ENCODE measurements at places on chromosomes 5 and 9.
A peak's percentile ranks its signal among the peaks of the same experiment; 100 is the strongest.

DNA sequence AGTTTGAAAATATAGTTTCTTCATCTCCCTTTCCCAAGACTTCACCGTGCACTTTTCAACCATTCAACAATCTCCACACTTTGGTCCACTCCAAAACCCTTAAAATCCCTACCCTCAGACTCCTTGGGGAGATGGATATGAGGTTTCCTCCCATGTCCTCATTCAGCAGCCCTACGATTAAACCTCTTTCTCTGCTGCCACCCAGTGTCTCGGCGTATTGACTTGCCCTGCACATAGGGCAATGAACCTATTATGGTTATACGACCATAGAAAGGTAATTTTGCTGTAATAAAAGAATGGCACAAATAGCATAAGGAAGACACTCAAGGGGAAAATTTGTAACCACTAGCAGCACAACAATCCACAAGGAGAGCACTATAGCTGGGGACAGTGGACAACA, 803.5 kb downstream of the TLE1 start:
- no peak for DNase-seq

DNA sequence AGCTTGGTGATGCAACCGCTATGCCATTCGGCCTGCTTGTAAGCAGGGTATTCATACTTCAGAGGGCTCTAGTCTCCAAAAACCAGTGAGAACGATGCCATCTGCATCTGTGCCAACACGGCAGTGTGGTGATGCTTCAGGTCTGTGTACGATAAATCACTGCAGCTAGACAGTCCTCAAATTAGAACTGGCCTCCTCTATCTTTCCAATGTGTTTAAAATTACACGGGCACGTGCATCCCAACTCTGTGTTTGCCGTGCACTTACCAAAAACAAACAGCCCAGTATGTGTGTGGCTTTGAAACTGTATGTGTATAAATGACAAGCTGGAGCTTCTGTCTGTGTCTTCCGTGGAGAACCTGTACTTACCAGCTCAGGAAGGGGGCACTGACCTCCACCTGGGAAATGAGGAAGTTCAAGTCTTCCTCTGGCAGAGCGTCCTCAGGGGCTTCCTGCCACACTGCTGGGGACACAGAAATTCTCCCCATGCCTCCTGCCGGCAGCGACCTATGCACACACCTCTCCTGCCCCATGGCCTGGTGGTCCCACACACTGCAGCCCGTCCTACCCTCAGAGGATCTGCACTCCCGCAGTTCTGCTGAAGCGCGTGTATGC, 12.3 kb downstream of the MED10 start:
- no peak for DNase-seq

DNA sequence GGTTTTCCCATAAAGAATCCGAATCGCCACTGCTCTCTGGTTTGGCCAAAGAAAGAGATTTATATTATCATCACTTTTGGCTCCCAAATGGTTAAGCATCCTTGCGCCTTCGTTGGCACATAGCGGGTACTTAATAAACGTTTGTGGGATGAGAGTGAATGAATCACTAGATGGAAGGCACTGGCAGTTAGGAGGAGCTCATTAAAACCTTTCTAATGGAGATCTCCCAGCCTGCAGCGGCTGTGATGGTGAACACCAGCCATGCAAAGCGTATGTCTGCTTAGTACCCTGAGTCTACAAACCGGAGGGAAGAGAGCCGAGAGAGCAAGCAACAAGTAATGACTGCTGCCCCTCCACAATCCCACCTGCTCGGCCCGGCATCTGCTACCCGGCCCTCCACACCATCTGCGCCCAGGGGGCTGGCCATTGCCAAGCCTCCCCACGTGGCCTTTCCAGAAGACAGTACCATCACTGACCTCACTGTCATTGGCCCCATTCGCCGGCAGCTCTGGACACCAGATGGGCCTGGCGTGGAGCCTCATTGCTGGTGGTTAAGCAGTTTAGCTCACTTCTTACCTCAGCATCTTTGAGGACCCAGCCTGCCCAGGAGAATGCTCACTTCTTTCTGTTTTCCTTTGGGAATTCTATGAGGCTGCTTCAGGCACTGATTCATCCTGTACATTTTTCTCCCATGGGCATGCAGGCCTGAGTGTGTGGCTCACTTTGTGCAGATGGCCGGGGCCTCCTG, 39.3 kb upstream of the ANKRD33B start:
- DNase-seq = no peak

GRCh38 chr5:20113031-20113715, 125.2 kb upstream of the CDH18 start:
- no peak for DNase-seq

GRCh38 chr9:124084087-124084486, 72.5 kb downstream of the LHX2 start:
- DNase-seq = no peak

- no peak for DNase-seq
Observed at GRCh38 chr9:87829756-87830155, 52.9 kb upstream of the SPATA31E1 start.

- DNase-seq = no peak
Observed at GRCh38 chr5:146867996-146868708, 10.4 kb downstream of the PPP2R2B start.

- no peak for DNase-seq
Observed at GRCh38 chr9:38094165-38094564, 25.1 kb upstream of the SHB start.

DNA sequence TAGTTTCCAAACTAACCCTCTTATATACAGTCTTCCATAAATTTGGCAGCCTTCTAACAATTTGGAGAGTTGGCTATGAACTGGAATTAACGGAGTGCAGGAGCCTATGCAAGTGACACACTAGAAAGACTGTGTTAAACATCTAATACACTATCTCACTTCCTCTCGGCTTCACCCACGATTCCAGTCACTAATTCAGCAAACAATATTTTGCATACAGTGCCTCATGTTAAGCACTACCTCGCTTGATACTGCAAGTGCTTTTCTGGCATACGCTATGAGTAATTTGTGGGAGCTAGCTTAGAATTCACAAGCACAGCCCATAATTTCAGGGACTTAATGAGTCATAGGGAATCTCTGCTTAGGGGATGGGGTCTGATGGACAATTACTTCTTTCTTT, 102.5 kb downstream of the ST8SIA4 start:
- DNase-seq = no peak

DNA sequence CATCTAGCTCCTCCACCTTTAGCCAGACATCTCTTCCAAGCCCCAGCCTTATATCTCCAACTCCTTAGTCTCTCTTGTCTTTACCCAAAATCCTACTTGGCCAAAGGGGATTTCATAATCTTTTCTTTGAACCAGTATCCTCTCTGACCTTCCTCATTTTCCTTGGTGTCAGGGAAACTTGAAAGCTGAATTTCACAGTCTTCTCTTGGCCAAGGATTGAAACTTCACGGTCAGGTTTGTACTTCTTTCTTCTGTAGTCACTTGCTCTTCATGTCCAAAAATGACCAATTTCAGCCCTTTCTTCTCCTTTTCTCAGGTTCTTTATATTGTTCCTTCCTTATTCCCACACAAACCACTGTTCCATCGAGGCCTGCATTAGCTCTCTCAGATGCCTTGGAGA, 473.7 kb upstream of the KLF4 start:
- no peak for DNase-seq

- no peak for DNase-seq
Observed at GRCh38 chr5:5665225-5666075, 243.0 kb downstream of the ICE1 start.

DNA sequence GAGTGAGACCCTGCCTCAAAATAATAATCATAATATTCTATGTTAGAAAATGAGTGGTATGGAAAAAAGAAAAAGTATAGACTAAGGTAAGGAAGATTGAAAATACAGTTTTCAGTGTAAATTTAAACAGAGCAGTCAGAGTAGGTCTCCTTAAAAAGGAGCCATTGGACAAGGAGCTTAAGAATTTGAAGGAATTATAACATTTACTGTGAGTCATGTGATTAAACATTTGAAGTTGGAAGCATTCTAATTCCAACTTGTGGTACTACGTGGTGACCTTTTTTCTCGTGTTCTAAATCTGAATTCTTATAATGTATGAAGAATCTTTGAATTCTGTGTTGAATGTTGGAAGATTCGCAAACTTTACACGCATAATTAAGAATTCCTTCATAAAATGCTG, 39.3 kb upstream of the TMEM171 start:
- no peak for DNase-seq

DNA sequence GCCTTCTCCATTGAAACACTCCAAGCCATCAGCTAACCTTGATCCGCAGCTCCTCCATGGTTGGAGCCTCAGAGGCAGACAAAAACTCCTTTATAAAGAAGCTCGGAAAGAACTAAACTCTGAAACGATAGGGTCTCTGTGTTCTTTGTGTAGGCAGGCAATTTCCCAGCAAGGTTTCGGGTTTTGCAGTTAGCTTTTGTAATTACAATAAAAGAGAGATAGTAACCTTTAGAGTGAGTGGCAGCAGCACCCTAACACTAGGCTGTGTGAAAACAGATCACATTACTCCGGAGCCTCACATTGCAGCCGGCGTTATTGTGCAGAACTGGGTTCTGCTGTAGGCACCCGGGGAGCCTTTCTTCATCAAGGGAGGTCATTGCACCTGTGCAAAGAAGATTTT, 115.8 kb upstream of the MAP3K1 start:
- DNase-seq = no peak

- no peak for DNase-seq
Observed at GRCh38 chr9:119083673-119084072, 285.6 kb downstream of the BRINP1 start.

- DNase-seq = no peak
Observed at GRCh38 chr9:6899274-6899673, 141.5 kb downstream of the KDM4C start.

- no peak for DNase-seq
Observed at GRCh38 chr5:157026789-157027424, 32.0 kb downstream of the HAVCR1 start.

DNA sequence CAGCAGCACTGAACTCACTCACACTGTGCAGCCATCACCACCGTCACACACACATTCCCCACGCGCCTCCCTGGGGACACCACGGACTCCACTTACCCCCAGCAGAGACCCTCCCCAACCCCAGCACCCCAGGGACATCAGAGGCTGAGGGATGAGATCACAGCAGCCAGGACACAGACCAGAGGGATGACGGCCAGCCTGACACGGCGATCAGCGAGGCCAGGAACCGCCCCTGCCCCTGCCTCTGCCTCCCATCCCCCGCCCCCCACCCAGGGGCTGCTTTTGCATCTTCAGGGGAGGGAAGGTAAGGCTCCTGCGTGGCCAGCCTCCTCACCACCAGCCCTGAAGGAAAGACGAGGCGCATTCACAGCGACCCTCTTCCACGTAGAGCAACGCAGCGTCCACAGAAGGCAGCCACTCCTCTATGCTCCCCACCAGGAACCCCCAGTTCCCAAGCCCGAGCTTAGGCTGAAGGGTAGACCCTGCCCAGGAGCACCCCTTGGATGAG, 104.5 kb downstream of the VAV2 start:
- DNase-seq = no peak

DNA sequence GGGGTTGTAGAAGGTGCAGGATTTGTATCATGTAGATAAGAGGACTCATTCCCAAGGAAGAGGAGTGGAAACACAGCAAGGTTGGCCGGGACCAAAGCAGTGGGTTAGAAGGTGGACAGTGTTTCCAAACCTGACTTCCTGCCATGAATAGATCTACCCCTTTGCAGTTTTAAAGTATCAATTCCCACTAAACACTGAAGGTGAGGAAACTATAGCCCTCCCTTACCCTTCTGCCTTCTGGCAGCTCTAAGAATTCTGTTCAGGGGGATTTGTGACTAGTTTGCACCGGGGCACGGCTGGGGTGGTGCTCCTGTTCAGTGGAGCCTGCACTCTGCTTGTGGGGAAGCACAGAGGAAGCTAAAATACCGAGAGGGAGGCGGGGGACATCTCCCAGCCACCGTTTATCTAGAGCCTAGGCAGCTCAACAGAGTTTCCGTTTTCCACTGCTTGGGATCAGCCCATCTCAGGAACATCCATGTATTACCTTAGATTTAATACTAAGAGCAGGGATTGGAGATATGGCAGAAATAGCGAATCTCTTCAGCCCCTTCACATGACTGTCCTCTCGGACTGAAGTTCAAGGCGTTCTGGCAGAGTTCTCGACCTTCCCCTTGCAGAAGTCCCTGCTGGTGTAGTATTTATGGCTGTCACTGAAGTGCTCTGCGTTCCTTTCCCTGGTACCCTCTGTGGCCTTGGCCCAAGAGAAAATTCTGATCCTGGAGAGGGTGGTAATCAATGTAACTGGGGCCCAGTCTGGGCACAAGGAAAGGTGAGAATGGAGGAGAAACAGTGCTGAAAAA, 5.4 kb downstream of the ISL1 start:
- DNase-seq = no peak

GRCh38 chr9:135896205-135896604, 11.1 kb downstream of the CAMSAP1 start:
- DNase-seq = no peak

DNA sequence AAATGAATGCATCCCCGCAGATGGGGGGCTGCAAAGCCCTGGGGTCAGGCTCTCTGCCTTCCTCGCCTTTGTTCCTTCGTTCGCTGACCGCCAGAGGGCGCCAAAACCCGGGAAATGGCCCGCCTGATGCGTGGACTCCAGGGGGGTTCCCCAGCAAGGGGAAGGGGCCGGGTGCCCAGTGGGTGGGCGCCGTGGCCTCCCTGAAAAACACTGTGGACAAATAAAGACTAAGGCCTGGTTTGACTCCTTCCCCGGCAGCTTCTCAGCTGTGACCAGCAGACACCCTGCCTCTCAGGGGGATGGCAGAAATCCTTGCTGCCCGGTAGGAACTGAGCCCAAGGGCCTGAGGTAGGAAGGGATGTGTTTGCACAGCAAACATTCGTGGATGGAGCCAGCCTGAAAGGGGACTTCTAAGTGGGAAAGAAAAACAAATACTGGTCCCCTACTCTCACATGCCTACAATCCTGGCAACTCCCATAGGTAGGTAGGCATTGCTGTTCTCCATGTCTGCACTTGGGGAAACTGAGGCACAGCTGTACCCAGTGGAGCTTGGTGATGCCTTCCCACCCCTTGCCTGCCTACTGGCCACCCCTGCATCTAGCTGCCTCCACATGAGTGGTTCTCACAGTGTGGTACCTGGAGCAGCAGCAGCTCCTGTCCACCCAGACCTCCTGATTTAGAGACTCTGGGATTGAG, 57.7 kb downstream of the DUSP1 start:
- peak; percentile 68 for DNase-seq

DNA sequence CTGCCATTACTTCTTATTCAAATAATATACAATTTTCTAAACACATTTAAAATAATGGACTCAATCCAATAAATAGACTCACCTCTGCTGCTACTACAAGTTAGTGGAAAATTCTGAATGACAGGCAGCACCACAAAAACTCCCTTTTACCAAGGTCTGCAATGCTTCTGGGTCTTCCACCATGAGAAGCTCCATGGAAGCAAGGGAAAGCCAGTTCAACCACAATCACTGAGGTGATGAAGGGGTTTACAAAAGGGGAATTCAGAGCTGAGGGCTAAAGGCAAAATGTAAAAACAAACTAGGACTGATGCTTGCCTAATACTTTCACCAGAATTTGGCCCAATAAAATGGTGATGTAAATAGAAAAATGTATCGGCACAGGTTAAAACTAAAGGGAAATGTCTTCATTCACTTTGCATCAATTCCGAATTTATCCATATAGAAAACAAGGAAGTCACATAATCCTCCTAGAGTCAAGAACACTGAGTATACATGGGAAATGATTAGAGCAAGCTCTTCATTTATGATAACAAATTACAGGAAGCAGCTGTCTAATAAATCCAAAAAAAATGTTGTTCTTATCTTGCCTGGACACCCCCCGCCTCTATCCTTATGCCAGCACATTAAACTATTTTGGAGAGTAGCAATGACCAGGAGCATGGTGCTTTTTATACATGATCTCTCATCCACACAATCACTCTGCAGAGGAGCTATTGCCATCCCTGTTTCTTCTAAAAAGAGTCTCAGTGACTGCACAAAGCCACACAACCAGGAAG, 66.3 kb upstream of the NFIB start:
- DNase-seq = no peak
